SIG-M5 (cell line): ENCODE measurements at places on chromosomes 7 and 10.

- no peak for DNase-seq
Measured at GRCh38 chr7:107980671-107981190, 22.2 kb downstream of the LAMB1 start.

GRCh38 chr7:96250776-96251361 is 71.0 kb downstream of the SLC25A13 start:
- DNase-seq, result no peak

GRCh38 chr10:79440281-79440680 is 5.1 kb downstream of the ZCCHC24 start:
- no peak for DNase-seq

GRCh38 chr10:97129666-97130065 is 56.1 kb downstream of the SLIT1 start:
- no peak for DNase-seq

GRCh38 chr7:69645683-69646082 is 47.4 kb downstream of the AUTS2 start:
- no peak for DNase-seq

- DNase-seq, result peak; percentile 62
Measured at GRCh38 chr7:1532456-1533254, 2.2 kb downstream of the MAFK start.
